ENCODE measurements at places on chromosomes 13 and 19.

- DNase-seq, result no peak
- H3K4me3 ChIP-seq, result no peak overlapping the region
- H3K27me3 ChIP-seq, result no peaks in the 10 kb centered on the region
Observed at GRCh38 chr13:48029859-48030258, 7.7 kb upstream of the NUDT15 start.

DNA sequence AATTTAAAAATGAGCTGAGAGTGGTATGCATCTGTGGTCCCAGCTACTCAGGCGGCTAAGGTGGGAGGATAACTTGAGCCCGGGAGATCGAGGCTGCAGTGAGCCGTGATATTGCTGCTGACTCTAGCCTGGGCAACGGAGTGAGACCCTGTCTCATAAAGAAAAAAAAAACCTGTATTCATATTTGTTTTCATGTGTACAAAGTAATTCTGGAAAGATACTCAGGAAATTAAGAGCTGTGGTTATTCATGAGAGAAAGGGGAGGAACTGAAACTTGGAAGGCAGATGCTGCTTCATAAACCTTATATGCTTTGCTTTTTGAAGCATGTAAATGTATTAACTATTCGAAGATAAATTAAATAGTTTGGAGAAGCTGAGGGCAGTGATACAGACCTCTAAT lies 8.8 kb upstream of the RLN3 start:
- no peaks in the 10 kb centered on the region for H3K36me3 ChIP-seq
- no peak for DNase-seq
- peaks cover 9% of the 10 kb centered on the region for H3K4me1 ChIP-seq
- H3K4me3 ChIP-seq, result no peak overlapping the region
- no peaks in the 10 kb centered on the region for H3K27me3 ChIP-seq
- no peak overlapping the region for H3K27ac ChIP-seq

- DNase-seq, result no peak
- H3K4me1 ChIP-seq, result peaks cover 24% of the 10 kb centered on the region
- no peak overlapping the region for H3K4me3 ChIP-seq
Observed at GRCh38 chr19:44635581-44636438, 7.9 kb upstream of the PVR start.

GRCh38 chr13:97015661-97016350 lies 21.5 kb upstream of the OXGR1 start:
- H3K27ac ChIP-seq, result no peak overlapping the region
- no peak for DNase-seq
- no peak overlapping the region for H3K4me3 ChIP-seq
- H3K4me1 ChIP-seq, result no peaks in the 10 kb centered on the region

- no peaks in the 10 kb centered on the region for H3K36me3 ChIP-seq
- H3K4me3 ChIP-seq, result no peak overlapping the region
- no peaks in the 10 kb centered on the region for H3K4me1 ChIP-seq
- no peak overlapping the region for H3K27ac ChIP-seq
- DNase-seq, result no peak
- H3K27me3 ChIP-seq, result no peaks in the 10 kb centered on the region
Observed at GRCh38 chr13:90108547-90108946, 1238.9 kb upstream of the MIR17HG start.

DNA sequence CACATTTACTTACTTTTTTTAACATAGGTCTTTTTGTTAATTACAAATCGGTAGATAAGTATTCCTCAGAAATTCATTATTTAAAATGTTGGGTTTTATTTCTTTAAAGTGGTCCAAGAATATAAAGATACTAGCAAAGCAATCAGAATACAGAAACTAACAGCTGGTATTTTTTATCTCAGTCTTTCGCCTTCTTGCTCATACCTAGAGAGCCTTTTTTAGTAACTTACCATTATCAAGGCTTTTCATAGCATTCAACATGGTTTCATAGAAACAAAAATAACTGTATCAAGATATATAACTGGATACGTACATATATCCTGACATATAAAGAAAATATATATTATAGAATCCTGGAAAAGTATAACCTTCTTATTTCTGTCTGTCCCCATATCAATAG lies 227.8 kb upstream of the MIR17HG start:
- DNase-seq, result no peak
- H3K4me1 ChIP-seq, result no peaks in the 10 kb centered on the region
- H3K4me3 ChIP-seq, result no peak overlapping the region
- H3K27me3 ChIP-seq, result no peaks in the 10 kb centered on the region

DNA sequence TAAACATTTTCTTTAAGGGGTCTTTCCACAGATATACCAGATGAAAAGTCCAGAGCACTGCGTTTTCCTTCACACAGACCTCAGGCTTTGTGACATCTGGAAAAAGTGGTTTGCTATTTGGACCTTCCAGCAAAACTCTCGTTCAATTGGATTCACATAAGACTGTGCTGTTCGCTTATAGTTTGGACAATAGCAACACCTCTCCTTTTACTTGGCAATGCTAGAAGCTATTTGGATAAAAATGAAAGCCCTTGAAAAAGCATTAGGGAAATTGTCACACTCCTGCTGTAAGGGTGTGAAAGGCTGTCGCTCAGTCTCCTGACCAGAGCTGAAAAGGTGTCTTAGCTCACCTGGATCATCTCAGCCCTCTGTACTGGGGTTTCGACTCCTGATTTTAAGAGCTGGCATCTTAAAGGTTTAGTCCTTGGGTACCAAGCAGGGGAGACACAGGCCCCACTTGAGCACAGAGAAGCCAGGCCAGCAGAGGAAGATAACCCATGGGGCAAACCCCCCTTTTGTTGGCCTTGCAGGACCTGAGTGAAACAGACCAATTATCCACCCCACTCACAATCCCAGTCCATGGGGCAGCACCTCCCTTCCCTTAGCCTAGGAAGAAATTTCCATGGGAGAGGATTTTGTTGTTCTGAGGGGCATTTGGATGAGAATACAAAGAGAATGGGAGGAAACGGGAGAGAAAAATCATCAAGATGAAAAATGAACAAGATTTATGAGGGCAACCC lies 257.6 kb downstream of the DLEU7 start:
- no peak for DNase-seq
- H3K4me1 ChIP-seq, result no peaks in the 10 kb centered on the region
- no peaks in the 10 kb centered on the region for H3K36me3 ChIP-seq
- no peak overlapping the region for H3K27ac ChIP-seq
- H3K27me3 ChIP-seq, result no peaks in the 10 kb centered on the region
- no peak overlapping the region for H3K4me3 ChIP-seq

GRCh38 chr13:94143624-94144350 lies 335.7 kb downstream of the DCT start:
- no peaks in the 10 kb centered on the region for H3K36me3 ChIP-seq
- no peak overlapping the region for H3K4me3 ChIP-seq
- no peak overlapping the region for H3K27ac ChIP-seq

- H3K27me3 ChIP-seq, result no peaks in the 10 kb centered on the region
- H3K27ac ChIP-seq, result no peak overlapping the region
- no peaks in the 10 kb centered on the region for H3K36me3 ChIP-seq
- H3K4me1 ChIP-seq, result peaks cover 11% of the 10 kb centered on the region
- DNase-seq, result no peak
Observed at GRCh38 chr19:4633140-4633967, 6.0 kb upstream of the TNFAIP8L1 start.

- peak; percentile 98 for DNase-seq
- peak overlapping the region; percentile 65 for H3K4me3 ChIP-seq
Observed at GRCh38 chr19:18152442-18152816, 534 bp upstream of the PIK3R2 start.

GRCh38 chr13:95160112-95160906 lies 140.9 kb downstream of the ABCC4 start:
- no peak for DNase-seq
- no peak overlapping the region for H3K4me3 ChIP-seq
- peaks cover 2% of the 10 kb centered on the region for H3K4me1 ChIP-seq
- H3K36me3 ChIP-seq, result no peaks in the 10 kb centered on the region
